ENCODE measurements at places on chromosomes 5 and 9.

GRCh38 chr5:66021585-66021984, 95.2 kb downstream of the ERBIN start:
- no peak for DNase-seq

GRCh38 chr9:97907046-97907445, 15.3 kb downstream of the TRMO start:
- no peak for DNase-seq

- no peak for DNase-seq
Measured at GRCh38 chr5:1246711-1247431, 21.7 kb downstream of the SLC6A18 start.

DNA sequence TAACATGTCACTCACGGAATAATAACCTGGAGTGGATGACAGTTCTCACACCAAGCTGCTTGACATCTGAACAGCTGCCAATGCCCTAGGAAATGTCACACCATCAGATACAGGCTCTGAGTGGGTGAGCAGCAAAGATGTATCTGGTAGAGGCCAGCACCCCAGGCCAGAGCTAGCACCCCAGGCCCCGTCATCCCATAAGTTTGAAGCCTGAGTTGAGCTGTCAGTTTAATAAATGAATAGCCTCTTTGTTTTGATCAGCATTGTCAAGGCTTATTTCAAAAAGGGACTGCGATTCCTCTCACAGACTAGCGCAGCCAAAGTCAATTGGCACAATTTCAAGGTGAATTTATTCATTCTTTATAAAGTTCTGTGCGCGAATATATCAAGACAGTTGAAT, 1327.1 kb downstream of the MAT2B start:
- no peak for DNase-seq

- peak; percentile 67 for DNase-seq
Measured at GRCh38 chr9:109520475-109521132, 22.5 kb upstream of the PTPN3 start.

- no peak for DNase-seq
Measured at GRCh38 chr9:85730916-85731630, 10.7 kb downstream of the AGTPBP1 start.

GRCh38 chr5:133362438-133362837, 249.9 kb downstream of the FSTL4 start:
- DNase-seq, result no peak

- no peak for DNase-seq
Measured at GRCh38 chr5:88404405-88404804, 135.8 kb upstream of the TMEM161B start.

DNA sequence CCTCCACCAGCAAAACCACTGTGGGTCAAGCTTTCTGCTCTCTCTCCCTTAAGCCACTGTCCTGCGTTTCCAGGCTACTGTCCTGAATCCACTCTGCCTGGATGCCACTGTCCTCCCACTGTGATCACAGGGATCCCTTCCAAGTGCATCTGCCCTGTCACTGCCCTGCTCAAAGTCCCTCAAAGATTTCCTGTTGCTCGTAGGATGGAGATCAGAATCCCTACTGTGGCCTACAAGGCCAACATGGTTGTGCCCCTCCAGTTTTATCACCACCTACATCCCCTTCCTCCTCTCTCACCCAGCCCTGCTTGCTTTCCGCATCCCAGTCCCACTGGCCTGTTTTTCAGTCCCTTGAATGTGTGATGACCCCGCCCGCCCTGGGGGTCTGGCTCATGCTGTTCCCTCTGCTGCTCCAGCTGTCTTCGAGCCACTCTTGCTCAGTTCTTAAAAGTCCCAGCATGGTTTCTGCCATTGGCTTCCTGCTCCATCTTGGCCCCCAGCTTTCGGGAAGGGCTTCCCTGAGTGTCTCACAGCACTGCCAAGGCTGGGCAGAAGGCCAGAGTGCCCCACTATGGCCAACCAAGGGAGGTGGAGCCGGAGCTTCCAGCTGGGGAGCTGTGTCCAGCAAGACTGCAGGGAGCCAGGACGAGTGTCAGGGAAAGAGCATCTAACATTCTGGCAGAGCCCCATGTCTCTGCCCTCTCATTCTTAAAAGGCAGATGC, 12.9 kb upstream of the FRRS1L start:
- DNase-seq, result no peak

GRCh38 chr5:170638454-170639220, 134.8 kb downstream of the KCNIP1 start:
- peak; percentile 59 for DNase-seq

GRCh38 chr5:72602696-72603685, 95.8 kb upstream of the ZNF366 start:
- no peak for DNase-seq

DNA sequence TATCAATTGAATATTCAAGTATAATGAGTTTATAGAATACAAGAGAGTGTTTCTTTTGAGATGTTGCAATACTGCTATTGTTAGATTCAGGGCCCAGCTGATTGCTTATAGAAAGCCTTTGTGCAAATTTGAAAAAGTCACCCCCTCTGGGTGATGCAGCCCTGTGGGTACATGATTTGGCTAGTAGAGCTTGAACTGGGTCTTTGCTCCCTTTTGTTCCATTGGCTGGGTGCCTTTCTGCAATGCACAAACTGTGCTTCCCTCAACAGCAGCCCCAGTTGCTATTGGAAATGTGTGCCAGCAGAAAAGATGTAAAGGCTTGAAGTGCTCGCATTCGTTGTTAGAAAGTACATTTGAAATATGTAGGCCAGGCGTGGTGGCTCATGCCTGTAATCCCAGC, 61.8 kb upstream of the CEMIP2 start:
- DNase-seq, result no peak

- DNase-seq, result no peak
Measured at GRCh38 chr5:119405419-119405818, 46.9 kb upstream of the HSD17B4 start.

- DNase-seq, result no peak
Measured at GRCh38 chr9:137387114-137387890, 35.7 kb downstream of the EXD3 start.

DNA sequence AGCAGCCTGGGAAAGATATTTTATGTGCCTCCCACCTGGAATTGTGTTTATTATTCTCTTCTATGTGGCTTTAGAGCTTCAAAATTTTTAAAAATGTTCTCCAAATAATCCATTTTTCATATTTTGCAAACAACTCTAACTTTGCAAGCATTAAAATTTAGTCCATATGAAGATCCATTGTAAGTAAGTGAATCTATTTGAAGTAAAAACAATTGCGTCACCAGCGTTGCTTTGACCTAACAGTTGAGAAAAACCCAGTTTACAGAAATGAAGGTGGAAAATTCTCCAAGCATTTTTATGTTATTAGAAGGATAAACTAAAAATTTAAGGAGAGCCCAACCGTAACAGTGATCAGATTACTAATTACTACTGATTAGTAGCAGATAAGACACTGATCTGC, 38.9 kb upstream of the TLX3 start:
- no peak for DNase-seq

DNA sequence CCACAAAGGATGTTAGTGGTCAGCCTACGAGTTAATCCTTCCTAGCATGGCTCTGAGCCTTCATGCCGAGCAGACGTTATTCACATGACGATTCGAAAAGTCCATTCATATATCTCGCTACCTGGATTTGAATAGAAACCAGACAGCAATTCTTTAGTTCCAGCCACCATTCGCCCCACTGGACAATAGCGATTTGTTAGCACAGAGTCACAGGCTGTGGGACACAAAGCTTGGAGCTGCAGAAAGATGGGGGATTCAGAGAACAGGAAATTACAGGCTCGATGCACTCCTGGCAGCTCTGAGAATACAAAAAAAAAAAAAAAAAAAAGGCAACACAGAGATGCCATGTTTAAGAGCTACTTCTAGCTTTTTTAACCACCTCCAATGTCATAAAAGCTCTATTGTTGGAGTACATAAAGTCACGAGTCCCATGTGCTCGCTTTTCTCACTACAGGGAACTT, 110.7 kb downstream of the NR6A1 start:
- DNase-seq, result peak; percentile 63

GRCh38 chr9:13860946-13861640, 452.8 kb downstream of the NFIB start:
- no peak for DNase-seq

- no peak for DNase-seq
Measured at GRCh38 chr9:26971721-26972120, 15.5 kb downstream of the IFT74 start.

- DNase-seq, result no peak
Measured at GRCh38 chr9:38019731-38020130, 49.3 kb downstream of the SHB start.

- no peak for DNase-seq
Measured at GRCh38 chr9:128529191-128529590, 23.2 kb upstream of the SPTAN1 start.

DNA sequence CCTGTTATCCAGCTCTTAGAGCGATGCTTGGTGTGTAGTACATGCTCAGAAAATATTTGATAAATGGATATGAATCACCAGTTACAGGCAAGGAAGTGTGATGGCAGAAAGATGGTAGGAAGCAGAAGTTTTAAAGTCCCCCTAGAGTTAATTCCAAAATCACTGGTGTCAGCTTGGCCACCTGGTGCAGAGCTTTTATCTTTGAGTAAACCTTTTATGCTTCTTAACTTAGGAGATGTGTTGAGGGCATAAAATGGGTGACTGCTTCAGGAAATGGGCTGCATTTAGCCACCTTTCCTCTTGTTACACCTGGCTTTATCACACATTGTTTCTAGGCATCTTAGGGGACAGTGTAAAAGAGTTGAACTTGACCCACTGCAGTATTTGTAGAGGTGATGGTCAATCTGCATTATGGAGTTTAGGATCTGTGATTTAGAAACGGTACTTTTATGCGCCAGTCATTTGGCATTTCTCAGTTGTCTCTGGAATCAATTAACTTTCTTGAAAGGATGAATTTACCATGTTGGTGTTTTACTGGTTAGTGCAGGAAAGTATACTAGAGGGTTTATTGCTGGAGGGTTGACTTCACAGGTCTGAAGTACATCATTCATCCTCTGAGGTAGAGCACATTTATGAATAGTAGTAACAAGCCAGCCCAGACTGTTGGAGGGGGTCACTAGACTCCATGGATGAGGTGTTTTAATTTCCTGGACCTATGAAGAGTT, 7.5 kb upstream of the FAM120AOS start:
- DNase-seq, result no peak

GRCh38 chr5:10431415-10431814, 10.3 kb upstream of the ROPN1L start:
- DNase-seq, result no peak

- peak; percentile 86 for DNase-seq
Measured at GRCh38 chr9:128244837-128245231, 31.0 kb downstream of the GOLGA2 start.

- peak; percentile 39 for DNase-seq
Measured at GRCh38 chr9:78038620-78039300, 7.1 kb upstream of the GNAQ start.

GRCh38 chr9:86349271-86349670, 4.9 kb downstream of the TUT7 start:
- DNase-seq, result peak; percentile 67

DNA sequence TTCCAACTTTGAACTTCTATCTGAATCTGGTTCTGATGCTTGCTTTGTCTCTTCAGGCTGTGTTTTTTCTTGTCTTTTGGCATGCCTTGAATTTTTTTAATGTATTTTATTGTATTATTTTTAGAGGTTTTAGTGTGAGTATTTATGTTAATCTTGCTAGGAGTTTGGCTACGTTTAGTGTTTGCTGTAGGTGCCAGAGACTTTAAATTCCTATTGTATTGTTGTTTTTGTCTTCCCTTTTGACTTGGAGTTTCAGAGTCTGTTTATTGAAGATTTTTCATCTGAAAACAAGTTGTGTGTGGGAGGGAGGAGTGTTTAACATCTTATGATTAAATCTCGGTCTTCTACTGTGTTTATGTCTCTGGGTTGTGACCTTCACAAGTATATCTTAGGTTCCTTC, 956.8 kb downstream of the TLE1 start:
- DNase-seq, result no peak

DNA sequence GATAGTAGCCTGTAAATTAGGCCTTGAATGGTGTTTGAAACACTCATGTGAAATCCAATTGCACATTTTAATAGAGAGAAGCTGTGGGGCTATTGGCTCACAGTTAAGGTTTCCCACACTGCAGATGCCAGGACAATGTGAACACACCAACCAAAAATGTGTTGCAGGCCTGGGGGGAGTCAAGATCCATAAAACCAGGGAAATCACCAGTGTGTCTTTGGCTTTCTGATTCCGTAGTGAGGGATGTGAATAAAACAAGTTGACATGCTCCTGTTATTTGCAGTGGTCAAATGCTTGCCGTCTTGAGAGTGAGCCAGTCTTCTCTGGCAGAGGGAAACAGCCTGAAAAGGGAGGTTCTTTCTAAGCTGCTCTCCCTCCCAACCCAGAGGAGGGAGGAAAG, 79.0 kb downstream of the ZNF462 start:
- no peak for DNase-seq

DNA sequence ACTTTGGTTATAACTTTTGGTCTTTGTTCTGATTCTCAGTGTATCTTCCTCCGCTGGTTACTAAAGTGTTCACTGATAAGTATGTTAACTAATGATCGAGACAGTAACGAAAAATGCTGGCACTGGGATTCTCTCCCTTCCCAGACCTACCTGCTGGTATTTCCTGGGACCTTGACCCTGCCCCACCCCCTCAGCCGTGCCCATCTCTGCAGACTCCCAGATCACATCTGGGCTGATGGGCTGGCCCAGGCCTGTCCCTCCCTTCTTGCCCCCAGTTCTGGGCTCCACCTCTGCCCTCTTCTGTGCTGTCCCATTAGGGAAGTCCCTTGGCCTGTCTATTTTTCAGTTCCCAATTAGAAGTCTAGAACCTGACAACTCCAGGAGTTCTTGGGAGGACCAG, 46.9 kb downstream of the NEURL1B start:
- DNase-seq, result no peak

GRCh38 chr5:134525683-134526482, 413 bp downstream of the JADE2 start:
- peak; percentile 78 for DNase-seq

DNA sequence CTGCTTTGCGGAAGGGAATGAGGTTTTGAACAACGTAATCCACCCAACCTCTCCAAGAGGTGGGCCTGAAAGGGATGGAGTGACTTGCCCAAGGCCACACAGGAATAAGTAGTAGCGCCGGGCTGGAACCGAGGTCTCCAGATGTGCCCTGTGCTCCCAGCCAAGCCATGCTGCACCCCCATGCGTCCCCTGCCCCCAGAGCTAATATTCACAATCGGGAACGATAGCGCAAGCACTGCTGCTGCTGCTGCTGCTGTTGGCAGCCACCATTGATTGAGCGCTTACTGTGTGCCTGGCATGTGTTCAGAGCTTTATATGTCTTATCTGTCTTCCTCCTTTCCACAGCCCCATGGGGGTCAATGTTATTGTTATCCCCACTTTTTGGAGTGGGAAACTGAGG, 43.9 kb downstream of the AMBP start:
- DNase-seq, result no peak
